ENCODE measurements at places on chromosomes 13 and 19.
A peak's percentile ranks its signal among the peaks of the same experiment; 100 is the strongest.

DNA sequence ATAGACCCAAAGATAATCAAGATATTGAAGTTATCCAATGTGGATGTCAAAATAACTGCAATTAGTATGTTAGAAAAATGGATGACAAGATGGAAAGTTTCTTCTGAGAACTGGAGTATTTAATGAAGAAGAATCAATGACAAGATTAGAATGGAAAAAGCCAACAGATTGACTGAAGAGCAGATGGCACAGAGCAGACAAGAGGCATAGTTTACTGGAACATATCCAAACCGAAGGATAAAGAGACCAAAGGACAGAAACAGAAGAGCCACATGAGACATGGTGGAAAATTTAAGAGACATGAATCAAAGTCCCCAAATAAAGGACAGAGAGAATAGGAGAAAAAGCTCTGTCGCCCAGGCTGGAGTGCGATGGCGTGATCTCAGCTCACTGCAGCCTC, 89.6 kb upstream of the RXFP2 start:
- no peak for DNase-seq

DNA sequence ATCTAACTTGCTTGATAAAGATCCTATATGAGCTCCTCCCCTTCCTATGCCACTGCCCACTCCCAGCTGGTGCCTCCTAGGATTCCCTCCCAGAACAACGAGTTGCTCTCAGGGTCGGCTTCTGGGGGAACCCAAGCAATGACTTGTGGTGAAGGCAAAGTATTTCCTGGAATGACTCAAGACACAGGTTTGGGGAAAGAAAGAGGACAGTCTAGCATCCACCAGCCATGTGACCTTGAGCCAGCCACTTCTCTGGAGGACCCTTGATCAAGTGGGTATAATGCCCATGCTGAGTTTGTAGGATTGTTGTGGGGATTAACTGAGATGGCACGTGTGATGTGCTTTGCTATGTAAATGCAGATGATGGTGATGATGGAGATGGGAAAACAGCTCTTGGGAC, 33.0 kb downstream of the MBD3L2B start:
- no peak for DNase-seq

GRCh38 chr19:41741244-41741554, 14.1 kb upstream of the CEACAM6 start:
- no peak for DNase-seq

- no peak for DNase-seq
Measured at GRCh38 chr13:81379183-81379582, 1038.3 kb upstream of the SPRY2 start.

DNA sequence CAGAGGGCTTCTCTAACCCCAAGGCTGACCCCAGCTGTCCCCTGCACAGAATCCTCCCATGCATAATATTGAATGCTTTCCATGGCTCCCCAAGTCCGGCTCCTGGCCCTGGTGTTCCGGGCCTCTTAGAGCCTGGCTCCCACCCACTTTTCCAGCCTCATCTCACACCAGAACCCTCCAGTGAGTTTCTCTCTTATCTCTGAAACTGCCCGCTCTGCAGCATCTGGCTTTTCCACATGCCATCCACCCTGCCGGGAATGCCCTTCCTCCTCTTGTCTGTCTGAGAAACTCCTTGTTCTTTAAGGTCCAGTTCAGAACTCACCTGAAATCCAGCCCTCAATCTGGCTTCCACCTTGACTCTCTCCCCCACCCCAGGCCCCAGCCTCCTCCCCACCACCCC, 6.8 kb downstream of the SYNGR4 start:
- no peak for DNase-seq

DNA sequence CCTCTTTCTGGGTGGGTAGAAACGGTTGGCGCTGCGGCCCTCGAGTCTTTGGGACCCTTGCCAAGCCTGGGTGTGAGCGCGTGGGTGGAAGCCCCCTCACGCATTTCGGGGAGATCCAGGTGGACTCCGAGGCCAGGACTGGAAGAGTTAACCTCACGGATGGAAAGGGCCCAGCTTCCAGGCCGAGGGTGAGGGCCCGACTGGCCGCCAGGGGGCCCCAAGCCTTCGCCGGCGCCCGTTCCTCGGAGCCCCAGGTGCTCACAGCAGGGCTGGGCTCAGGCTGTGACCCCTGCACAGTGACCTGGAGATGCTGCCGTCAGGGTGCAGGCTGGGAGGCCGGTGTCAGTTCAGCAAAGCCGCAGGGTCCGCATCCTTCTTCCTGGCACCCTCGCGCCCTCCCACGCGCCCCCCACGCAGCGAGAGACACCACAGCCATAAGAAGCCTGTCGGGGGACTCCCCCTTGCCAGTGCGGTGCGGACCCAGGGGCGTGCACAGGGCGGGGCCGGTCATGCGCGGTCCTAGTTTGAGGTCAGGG, 34.2 kb upstream of the TMEM255B start:
- peak; percentile 86 for DNase-seq

GRCh38 chr13:104571161-104571892, 1505.1 kb upstream of the SLC10A2 start:
- DNase-seq = peak; percentile 73

- DNase-seq = peak; percentile 66
Measured at GRCh38 chr19:14472202-14472938, 2.8 kb downstream of the PTGER1 start.

DNA sequence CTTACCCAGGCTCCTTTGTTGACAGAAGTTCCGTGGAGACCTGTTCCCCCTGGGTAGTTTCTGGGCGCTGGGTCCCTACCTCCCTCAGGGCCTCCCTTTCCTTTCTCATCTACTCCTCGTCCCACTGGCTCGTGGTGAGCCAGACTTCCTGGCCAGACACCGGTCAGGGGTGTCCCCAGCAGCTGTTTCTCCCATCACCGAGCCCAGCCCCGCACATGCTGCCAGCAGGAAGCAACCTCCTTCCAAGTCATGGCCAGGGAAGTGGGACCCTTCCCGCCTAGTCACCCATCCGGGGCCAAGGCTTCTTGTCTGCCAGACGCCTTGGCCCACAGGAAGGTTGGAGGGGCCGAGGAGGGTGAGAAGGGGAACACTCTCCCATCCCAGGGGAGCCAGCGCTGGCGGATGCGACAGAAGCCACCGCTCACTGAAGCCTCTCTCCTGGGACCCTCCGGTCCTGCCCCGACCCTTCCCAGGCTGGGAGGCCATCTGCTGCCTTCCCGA, 5.7 kb downstream of the PAK4 start:
- no peak for DNase-seq

DNA sequence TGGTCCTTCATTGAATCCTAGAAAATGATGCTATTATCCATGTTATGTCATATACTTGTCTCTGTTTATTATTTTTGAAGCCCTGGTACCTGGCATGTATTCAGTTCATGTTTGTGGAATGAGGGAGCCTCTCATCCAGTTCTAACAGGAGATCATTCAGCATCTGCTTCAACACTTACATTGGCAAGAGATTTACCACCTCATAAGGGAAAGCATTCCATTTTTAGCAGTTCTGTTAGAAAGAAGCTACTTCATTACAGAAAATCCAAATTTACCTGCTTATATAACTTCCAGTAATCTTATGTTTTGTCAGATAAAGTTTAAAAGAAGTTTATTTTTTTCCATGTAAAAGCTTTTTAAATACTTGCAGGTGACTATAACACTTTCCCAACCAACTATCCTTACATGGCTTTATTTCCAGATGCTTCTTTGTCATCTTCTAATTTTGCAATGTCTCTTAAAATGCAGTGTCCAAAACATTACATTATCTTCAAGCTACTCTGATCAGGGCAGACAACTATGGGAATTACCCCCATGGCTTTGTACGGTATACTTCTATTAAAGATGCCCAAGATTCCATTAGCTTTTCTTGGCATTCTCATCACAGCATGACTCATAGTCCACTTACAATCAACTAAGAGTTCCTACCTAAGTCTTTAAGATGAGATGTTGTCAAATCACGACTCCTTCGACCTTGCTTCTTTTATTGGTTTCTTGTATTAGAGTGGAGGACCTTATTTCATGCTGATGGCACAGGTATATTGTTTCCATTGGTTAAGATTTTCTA, 262.1 kb downstream of the PCDH9 start:
- no peak for DNase-seq

DNA sequence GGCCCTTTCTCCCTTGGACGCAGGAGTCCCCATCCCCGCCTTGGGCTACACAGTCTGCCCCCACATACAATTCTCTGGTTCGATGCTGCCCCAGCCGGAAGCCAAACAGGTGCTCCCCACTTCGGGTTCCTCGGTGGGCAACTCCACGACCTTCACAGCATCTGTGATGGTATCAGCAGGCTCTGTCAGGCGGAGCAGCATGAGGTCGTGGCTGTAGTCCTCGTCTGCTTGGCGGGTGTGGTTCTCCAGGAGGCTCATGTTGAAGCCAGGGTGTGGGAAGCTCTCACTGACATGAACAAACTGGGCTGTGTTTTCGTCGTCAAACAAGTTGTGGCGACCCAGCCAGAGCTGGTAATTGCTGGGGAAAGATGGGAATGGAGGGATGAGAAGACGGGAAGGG, 3.5 kb downstream of the KLK1 start:
- no peak for DNase-seq

- DNase-seq = no peak
Measured at GRCh38 chr13:85314686-85315085, 484.5 kb downstream of the SLITRK6 start.

DNA sequence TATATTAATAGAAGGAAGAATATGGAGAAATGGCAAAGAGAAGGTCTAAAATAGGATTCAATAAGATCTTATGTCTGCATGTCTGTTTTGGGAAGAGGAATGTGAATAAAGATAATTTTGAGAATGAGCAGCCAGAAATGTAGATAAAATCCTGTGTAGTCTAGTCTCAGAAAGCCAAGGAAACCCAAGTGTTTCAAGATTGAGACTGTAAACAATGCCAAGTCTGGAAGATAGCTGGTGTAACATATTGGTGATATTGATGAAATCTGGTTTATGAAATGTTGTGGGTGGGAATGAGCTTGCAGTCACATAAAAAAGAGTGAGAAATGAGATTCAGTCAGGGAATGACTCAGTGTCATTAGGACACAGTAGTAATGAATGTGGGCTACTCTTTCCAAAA, 1180.3 kb upstream of the PCDH20 start:
- DNase-seq = no peak

GRCh38 chr13:24214528-24214927, 54.0 kb downstream of the SPATA13 start:
- DNase-seq = no peak

DNA sequence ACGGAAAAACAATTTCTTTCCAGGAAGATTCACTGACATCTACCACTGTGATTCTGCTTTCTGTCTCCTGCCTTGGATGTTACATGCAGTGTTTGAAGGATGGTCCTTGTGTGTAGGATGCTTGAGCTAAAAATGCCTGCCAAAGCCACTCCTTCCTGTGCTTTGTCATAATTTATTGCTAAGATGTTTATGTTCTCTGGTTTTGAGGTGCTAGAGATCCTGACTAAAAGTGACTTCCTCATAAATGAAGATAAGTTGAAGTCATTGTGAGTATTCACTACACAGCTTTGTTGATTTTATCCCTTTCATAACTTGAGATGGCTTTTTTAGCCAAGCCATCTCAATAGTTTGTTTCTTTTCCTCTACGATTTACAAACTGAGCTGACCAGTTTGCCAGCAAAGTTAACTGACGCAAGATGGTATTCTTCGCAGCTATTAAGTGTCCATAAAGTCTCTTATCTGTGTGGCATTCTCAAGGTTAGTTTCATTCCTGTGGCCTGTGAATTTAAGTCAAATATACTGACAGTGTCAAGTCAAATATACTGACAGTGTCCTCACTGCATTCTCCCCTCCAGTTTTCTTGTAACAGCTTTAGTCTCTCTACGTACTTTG, 15.7 kb upstream of the FBXL3 start:
- peak; percentile 22 for DNase-seq

- DNase-seq = peak; percentile 98
Measured at GRCh38 chr19:45506246-45506988, 862 bp upstream of the VASP start.

GRCh38 chr13:86572115-86572514, 772.9 kb upstream of the SLITRK6 start:
- DNase-seq = no peak

- no peak for DNase-seq
Measured at GRCh38 chr13:94400874-94401273, 78.6 kb downstream of the DCT start.

GRCh38 chr13:39484506-39485313, 118.3 kb downstream of the LHFPL6 start:
- no peak for DNase-seq

DNA sequence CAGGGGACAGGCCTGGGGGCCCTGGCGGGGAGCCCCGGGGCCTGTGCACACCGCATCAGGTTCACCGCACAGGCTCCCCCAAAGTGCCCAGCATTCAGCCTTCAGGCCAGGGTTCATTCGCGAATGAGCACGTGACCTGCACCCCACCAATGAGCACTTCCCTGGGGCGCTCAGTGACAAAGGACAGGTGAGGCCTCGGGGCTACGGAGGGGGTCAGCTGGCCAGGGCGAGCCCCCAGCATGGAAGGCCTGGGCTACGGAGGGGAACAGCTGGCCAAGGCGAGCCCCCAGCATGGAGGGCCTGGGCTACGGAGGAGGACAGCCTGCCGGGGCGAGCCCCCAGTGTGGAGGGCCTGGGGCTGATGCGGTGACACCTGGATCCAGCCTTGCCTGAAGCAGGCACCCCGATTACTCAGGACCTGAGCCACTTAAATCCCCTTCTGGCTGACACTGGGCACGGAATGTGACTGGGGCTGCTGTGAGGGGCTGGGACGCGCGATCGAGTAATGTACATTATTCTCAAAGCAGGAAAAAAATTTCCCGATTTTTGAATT, 23.1 kb downstream of the TCF3 start:
- no peak for DNase-seq

DNA sequence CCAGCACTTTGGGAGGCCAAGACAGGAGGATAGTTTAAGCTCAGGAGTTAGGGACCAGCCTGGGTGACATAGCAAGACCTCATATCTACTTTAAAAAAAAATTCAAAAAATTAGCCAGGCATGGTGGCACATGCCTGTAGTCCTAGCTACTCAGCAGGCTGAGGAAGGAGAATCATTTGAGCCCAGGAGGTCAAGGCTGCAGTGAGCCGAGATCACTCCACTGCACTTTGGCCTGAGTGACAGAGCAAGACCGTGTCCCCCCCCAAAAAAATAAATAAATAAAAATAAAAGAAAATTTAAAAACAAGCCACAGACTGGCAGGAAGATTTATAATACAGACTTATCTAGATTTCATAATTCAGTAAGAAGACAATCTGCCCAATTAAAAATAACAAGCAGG, 14.8 kb downstream of the PSPC1 start:
- no peak for DNase-seq

- no peak for DNase-seq
Measured at GRCh38 chr19:8167985-8168384, 18.6 kb upstream of the FBN3 start.

Data from Caco-2 (cell line).